ENCODE measurements at places on chromosomes 2 and 18. TPM values are rescaled to one million over a fixed set of nuclear protein-coding genes. Genes with fewer than 3 reads are reported as not detected.

DNA sequence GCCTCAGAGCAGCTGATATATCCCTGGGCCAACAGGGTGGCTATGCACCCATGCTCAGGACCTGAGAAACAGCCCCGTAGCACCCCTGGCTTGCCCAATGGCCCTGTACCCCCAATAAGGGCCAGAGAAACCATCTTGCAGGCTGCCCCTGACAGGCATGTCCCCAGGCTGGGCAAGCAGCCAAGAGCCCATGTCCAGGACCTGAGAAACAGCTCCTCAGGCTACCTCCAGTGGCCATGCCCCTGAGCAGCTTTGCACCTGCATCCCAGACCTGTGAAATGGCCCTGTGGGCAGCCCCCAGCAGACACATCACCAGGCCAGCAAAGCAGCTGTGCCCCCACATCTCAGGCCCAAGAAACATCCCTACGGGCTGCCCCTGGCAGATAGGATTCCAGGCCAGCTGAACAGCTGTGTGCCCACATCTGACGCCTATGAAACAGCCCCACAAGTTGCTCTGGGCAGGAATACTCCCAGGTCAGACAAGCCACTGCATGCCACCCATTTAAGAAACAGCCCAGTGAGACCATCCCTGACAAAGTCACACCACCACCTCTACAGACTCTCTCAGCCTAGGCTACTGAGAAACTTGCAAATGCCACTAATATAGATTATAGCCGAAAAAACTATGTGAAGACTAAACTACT lies 84.1 kb downstream of the TMEM237 start:
- no peaks in the 10 kb centered on the region for H3K27me3 ChIP-seq
- no peak overlapping the region for H3K4me3 ChIP-seq
- no peaks in the 10 kb centered on the region for H3K36me3 ChIP-seq
- no peak overlapping the region for H3K27ac ChIP-seq
- no peak for DNase-seq

GRCh38 chr2:73089270-73090030 lies 17.9 kb upstream of the SFXN5 start:
- H3K27me3 ChIP-seq = no peaks in the 10 kb centered on the region
- H3K4me3 ChIP-seq = no peak overlapping the region
- H3K27ac ChIP-seq = no peak overlapping the region
- H3K4me1 ChIP-seq = peaks cover 19% of the 10 kb centered on the region
- no peaks in the 10 kb centered on the region for H3K36me3 ChIP-seq

- no peak overlapping the region for H3K4me3 ChIP-seq
- H3K4me1 ChIP-seq = no peaks in the 10 kb centered on the region
- DNase-seq = no peak
- H3K36me3 ChIP-seq = no peaks in the 10 kb centered on the region
- no peaks in the 10 kb centered on the region for H3K27me3 ChIP-seq
Observed at GRCh38 chr2:176398243-176399073, 129.2 kb downstream of the MTX2 start.

- no peaks in the 10 kb centered on the region for H3K36me3 ChIP-seq
- H3K4me1 ChIP-seq = peaks cover 62% of the 10 kb centered on the region
- no peak overlapping the region for H3K27ac ChIP-seq
- DNase-seq = peak; percentile 20
Observed at GRCh38 chr2:101704046-101704466, 6.5 kb downstream of the MAP4K4 start.

DNA sequence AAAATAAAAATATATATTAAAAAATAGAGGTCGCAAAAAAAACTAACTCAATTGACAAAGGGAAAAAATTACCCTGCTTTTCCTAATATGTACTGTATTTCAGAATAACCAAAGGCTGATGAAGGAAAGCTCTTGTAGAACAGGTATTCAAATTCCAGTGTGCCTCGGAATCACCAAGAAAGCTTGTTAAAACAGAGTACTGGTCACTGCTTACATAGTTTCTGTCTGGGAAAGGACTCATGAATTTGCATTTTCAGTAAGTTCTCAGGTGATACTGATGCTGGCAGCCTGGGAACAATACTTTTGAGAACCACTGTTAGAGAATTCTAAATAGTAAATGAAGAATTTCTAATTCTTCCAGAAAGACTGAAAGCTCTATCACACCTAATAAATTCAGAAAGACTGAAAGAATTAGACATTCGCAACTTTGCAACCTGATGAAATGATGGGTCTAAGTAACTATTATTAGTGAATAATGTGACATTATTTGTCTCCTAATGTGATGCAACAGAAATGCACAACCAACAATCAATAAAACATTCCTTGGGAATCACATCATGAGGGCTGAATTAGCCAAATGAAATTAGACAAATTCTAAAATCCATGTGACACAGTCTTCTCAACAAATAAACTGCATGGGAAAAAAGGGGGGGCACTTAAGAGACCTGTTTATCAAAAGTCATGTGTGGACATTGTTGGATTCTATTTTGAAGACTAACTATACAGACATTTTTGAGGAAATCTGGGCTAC lies 21.9 kb downstream of the RPRD1A start:
- H3K27me3 ChIP-seq = no peaks in the 10 kb centered on the region
- no peak for DNase-seq
- no peak overlapping the region for H3K27ac ChIP-seq
- no peak overlapping the region for H3K4me3 ChIP-seq
- H3K4me1 ChIP-seq = peaks cover 13% of the 10 kb centered on the region
- H3K36me3 ChIP-seq = no peaks in the 10 kb centered on the region

The APCDD1 gene
- total RNA-seq = 10.1 TPM

The MAIP1 gene
- total RNA-seq = 21.9 TPM

GRCh38 chr2:61379521-61379920 lies 91.4 kb downstream of the USP34 start:
- no peak for DNase-seq
- H3K27me3 ChIP-seq = no peaks in the 10 kb centered on the region
- peaks cover 6% of the 10 kb centered on the region for H3K4me1 ChIP-seq

DNA sequence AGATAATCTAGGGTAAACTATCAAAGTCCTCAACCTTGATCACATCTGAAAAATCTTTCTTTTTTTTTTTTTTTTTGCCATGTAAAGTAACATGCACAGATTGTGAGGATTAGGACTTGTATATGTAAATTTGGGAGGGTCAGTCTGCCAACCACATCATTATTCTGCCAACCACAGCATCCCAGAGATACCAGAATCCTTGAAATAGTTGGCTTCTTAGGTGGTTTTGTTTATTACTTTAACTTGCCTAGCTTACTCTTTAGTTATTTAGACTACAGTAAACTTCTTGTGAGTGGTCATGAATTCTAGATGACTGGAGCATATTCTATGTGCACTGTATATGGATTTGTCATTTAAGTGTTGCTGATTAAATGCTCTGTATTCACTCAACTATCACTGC lies 242.1 kb upstream of the RBMS1 start:
- no peak overlapping the region for H3K4me3 ChIP-seq
- no peak for DNase-seq
- H3K4me1 ChIP-seq = no peaks in the 10 kb centered on the region
- no peaks in the 10 kb centered on the region for H3K36me3 ChIP-seq
- no peaks in the 10 kb centered on the region for H3K27me3 ChIP-seq

DNA sequence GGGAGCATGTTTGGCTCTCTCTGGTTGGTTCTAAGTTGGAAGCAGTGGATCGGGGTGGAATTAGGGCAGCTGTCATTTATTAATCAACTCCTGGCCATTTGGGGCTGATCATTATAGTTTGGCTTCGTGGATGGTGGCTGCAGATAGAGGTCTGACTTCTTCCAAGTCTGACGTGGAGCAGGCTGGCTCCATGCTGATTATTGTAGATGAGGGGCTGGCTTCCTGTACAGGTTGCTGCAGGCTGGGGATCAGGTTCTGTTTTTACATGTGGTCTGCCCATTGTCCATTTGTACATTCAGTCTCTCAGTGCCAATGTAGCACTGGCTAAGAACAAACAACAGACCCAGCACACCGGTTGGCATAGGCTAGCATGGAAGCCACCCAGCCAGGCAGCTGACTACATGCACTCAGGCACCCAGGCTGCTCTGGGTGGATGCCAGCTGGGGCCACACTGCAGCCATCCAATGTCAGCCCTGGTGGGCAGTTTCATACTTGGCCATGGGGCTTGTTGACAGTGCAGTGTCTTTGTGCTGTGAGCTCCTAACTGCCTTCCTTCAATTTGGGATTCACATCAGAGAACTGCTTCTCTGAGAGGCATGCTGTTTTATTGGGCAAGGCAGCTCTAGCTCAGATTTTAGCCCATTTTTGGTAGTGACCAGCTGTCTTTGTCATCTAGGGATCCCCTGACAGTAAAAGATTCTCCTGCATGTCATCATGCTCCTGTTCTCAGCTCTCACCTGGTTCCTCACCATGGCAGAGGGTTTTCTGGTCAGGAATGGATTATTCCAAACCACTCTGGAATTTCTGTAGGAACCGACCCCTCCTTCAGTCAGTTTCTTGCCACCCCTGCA lies 25.4 kb downstream of the NPAS2 start:
- H3K36me3 ChIP-seq = no peaks in the 10 kb centered on the region
- H3K4me3 ChIP-seq = no peak overlapping the region
- peak overlapping the region; percentile 72 for H3K27ac ChIP-seq
- H3K4me1 ChIP-seq = peaks cover 39% of the 10 kb centered on the region
- H3K27me3 ChIP-seq = no peaks in the 10 kb centered on the region

DNA sequence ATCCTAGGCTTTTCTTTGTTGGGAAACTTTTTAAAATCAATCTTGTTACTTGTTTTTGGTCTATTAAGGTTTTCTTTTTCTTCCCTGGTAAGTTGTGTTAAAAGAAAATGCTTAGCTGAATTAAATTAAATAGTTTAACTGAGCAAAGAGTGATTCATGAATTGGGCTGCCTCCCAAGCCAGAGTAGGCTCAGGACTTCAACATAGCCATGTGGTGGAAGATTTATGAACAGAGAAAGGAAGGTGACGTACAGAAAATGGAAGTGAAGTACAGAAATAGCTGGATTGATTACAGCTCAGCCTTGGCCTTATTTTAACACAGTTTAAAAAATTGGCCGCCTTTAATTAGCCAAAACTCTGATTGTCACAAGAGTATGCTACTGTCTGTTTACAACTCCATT lies 27.9 kb upstream of the GALNT5 start:
- no peak overlapping the region for H3K4me3 ChIP-seq
- H3K4me1 ChIP-seq = no peaks in the 10 kb centered on the region
- no peak for DNase-seq
- no peaks in the 10 kb centered on the region for H3K27me3 ChIP-seq

DNA sequence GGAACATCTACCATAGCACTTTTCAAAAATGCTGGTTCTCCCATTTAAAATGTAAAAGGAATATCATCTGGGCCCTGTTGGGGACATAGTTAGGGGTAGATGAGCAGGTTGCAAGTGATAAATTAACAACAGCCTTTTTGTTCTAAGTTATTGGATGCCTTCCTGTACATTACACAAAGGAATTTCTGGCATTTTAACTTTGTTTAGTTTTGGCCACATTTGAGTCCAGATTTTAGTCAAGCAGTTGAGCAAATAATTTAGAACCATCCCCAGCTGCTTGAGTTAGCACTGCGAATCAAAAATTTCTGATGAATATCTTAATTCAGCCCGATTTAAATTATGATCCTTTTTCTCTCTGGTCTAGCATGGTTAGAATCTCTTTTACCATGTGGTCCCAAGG lies 124.4 kb downstream of the TTC27 start:
- no peaks in the 10 kb centered on the region for H3K4me1 ChIP-seq
- H3K4me3 ChIP-seq = no peak overlapping the region
- H3K27me3 ChIP-seq = no peaks in the 10 kb centered on the region
- no peak for DNase-seq
- H3K27ac ChIP-seq = no peak overlapping the region

DNA sequence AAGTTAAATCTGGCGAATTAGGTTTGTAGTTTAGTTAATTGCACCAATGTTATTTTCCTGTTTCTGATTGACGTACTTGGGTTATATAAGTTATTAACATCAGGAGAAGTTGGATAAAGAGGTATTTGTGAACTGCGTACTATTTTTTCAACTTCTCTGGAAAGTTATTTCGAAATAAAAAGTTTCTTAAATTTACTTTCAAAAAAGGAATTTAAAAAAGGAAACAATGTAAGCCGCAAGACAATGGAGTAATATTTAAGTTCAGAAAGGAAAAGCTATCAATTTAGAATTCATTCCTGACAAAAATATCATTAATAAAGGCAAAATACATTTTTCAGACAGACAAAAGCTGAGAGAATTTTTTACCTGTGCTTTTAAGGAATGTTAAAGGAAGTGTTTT lies 47.7 kb downstream of the RAB10 start:
- no peaks in the 10 kb centered on the region for H3K36me3 ChIP-seq
- no peak overlapping the region for H3K27ac ChIP-seq
- H3K27me3 ChIP-seq = no peaks in the 10 kb centered on the region
- H3K4me1 ChIP-seq = peaks cover 11% of the 10 kb centered on the region

DNA sequence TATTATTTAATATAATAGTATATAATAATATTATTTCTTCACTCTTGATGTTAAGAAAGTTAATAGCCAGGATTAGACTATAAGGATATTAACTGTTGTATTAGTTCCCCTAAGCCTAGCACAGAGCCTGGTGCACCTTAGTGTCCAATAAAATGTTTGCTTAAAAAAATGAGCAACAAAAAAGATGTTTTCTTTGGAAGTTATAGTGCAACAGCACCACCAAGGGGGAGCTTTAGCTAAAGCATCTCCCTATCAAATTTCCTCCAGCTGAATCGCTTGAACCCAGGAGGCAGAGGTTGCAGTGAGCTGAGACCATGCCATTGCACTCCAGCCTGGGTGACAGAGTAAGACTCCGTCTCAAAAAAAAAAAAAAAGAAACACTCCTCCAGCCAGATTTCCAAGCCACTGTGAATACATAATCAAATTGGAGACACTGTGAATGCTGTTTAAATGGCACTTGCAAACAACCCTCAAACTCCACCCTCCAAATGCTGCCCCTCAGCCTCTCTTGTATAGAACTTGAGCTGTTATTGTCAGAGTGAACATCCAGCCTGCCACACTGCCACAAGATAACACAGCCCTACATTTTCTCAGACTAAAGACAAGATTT lies 221.9 kb downstream of the DYM start:
- no peaks in the 10 kb centered on the region for H3K27me3 ChIP-seq
- H3K27ac ChIP-seq = no peak overlapping the region
- no peaks in the 10 kb centered on the region for H3K4me1 ChIP-seq
- no peak for DNase-seq
- no peaks in the 10 kb centered on the region for H3K36me3 ChIP-seq

The ANKRD30BL gene
- total RNA-seq = not detected

DNA sequence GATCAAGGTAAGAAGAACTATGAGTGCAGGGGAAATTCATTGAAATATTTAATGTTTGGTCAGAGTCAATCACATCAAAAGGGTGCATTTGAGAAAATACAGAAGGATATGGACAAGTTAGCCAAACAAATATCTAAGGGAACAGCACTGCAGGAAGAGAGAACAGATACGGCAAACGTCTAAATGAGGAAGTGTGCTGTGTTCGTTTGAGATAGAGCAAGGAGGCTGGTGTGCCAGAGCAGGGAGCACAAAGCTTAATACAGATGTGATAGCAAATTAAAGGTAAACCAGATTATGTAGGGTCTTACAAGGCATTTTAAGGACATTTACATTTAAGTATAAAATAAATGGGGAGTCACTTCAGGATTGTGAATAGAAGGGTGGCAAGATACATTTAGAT lies 241.3 kb upstream of the ZNF804A start:
- no peak overlapping the region for H3K27ac ChIP-seq
- no peaks in the 10 kb centered on the region for H3K36me3 ChIP-seq
- no peak overlapping the region for H3K4me3 ChIP-seq
- H3K4me1 ChIP-seq = no peaks in the 10 kb centered on the region

Data from gastrocnemius medialis (tissue), 4 donors.